ENCODE measurements at places on chromosomes 7 and 10.

- no peak for DNase-seq
Measured at GRCh38 chr7:130393101-130393561, 12.8 kb downstream of the CPA1 start.

GRCh38 chr10:74249865-74250264 is 98.8 kb downstream of the ADK start:
- DNase-seq = no peak

- DNase-seq = no peak
Measured at GRCh38 chr7:134755422-134756022, 23.9 kb upstream of the CALD1 start.

GRCh38 chr10:104403636-104404035 is 50.0 kb downstream of the CFAP58 start:
- no peak for DNase-seq

DNA sequence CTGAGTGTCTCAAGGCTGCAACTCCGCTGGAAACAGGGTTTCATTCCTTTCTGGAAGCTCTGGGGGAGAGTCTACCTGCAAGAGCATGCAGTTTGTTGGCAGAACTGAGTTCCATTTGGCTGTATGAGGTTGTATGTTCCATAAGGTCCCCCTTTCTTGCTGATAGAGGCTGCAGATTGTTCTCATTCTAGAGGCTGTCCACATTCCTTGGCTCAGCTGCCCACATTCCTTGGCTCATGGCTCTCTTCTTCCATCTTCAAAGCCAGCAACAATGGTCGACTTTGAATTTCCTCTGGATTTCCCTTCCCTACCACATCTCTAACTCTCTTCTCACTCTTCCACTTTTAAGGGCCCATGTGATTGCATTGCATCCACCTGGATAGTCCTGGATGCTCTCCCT is 147.3 kb upstream of the CDCA7L start:
- no peak for DNase-seq

- no peak for DNase-seq
Measured at GRCh38 chr10:78571286-78571685, 497.5 kb upstream of the ZMIZ1 start.

DNA sequence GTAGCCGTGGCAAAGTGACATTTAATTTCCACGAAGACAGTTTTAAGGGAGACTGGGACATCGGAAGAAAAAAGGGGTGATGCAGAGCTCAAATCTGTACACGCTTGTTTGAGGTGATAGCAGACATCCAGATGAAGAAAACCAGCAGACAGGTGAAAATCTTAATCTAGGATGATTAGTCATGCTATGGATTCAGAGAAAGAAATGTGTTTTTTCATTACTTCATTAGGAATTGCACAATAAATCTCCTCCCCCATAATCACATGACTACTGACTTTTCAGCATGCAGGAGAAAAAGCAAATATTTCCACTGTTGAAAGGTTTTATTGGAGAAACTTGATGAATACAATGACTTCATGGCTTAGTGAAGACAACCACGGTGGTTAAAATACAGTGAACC is 2.5 kb downstream of the NUDT5 start:
- no peak for DNase-seq

DNA sequence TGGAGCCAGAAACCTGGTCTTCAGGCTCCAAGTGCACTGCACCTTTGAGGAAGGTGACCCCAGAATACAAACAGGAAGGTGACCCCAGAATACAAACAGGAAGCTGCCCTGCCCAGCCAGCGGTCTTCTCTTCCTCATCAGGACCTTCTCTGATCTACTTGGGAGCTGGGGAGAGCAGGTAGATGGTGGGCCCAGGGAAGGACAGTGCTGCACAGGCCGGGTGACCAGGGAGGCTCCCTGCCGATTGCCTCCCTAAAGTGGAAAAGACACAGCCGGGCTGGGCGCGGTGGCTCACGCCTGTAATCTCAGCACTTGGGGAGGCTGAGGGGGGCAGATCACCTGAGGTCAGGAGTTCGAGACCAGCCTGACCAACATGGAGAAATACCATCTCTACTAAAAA is 151.8 kb upstream of the CHST15 start:
- DNase-seq = no peak

- no peak for DNase-seq
Measured at GRCh38 chr10:129719889-129720590, 244.0 kb downstream of the EBF3 start.

DNA sequence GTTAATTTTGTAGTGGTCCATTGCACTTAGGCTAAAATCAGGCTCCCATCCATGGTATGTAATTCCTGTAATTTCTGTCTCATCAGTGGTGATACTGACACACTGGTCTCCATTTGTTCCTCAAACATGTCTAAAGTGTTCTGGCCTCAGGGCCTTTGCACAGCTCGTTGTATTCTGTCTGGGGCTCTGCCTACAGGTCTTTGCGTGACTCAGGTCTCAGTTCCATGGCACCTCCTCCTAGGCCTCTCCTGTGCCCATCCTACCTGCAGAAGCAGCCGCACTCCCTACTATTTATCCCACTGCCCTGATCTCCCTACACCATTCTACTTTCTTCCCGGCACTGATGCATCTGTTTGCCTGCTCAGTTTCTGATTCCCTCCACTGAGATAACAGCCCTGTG is 173.8 kb downstream of the ITGA8 start:
- DNase-seq = no peak

- no peak for DNase-seq
Measured at GRCh38 chr10:74061104-74061503, 63.2 kb downstream of the VCL start.

DNA sequence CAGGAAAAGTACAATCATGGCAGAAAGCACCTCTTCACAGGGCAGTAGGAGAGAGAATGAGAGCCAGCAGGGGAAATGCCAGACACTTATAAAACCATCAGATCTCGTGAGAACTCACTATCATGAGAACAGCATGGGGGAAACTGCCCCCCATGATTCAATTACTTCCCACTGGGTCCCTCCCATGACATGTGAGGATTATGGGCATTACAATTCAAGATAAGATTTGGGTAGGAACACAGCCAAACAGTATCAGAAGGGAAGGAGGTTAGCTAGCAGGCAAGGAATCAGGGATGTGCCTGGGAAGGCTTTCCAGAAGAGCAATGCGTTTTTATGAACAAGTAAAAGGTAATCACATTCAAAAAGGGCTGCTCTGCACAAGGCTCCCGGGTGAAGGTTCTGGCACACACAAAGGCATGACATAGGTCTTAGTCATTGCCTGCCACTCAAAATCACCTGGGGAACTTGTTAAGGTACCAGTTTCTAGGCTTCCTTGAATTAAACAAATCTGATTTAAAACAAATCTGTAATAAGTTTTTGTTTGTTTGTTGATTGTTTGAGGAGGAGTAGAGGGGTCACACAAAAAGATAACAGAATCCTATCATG is 40.9 kb downstream of the BMPER start:
- no peak for DNase-seq

GRCh38 chr10:33643042-33643441 is 308.6 kb upstream of the NRP1 start:
- no peak for DNase-seq

- no peak for DNase-seq
Measured at GRCh38 chr7:142603870-142604448, 145.3 kb upstream of the PRSS1 start.

GRCh38 chr7:31683445-31684225 is 3.4 kb upstream of the PPP1R17 start:
- no peak for DNase-seq

DNA sequence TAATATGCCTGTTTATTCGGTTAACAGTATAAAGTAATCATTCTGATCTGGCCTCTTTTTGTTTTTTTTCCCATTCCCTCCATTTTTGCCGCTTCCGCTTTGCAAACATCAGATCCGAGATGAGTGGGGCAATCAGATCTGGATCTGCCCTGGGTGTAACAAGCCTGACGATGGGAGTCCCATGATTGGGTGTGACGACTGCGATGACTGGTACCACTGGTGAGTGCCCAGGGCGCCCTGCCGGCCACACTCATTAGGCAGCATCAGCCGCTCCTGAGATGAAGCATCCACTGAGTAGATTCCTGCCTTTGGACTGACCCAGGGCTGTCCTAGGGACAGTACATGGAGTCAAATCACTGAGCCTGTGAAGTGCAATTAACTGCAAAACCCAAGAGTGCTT is 40.9 kb upstream of the GATA3 start:
- no peak for DNase-seq

DNA sequence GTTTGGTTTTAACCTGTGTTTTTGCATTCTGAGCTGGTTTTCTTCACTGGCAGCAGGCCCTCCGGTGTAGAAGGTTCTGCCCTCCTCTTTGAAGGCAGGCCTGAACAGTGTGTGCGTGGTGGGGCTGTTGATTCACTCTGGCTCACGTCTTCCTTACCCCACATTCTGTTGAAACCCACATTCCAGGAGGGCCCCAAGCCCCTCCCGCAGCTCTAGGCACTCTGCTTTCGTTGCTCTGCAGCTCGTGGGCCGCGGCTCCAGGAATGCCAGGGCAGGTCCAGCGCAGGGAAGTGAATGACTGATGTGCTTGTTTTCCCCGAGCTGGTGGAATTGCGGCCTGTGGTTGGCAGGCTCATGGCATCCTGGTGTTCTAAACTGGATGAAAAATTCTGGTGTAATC is 49.0 kb downstream of the HTRA1 start:
- DNase-seq = no peak
